ENCODE measurements at places on chromosomes 12 and 14. TPM values are rescaled to one million over a fixed set of nuclear protein-coding genes. Genes with fewer than 3 reads are reported as not detected.

Gene NFE2
- total RNA-seq, result 1.3 TPM

DNA sequence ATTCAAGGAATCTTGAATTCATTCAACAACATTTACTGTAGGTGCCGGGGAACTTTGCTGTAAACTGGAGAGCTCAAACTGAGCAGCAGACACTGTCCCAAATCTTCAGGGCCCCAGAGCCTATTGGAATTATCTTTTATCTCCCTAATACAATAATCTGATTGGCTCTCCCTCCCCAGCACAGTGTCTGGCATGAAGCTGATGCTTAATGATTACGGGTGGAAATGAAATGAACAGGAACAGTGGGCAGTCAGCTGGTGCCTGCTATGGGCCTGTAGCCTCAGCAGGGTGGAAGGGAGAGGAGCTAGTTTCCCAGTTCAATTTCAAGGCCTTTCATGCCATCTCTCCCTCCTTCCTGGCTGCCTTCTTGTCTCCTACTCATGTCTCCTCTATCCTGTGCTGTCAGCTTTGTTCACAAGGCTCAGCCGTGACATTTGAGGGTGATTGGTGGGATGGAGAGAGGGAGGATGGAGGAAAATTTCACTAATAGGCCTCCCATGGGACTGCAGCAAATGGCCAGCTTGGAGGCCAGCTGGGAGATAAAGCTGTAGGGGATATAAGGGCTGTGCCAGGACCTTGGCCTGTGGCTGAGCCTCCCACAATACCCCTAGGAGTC, 4.3 kb upstream of the RAPGEF3 start:
- no peak for DNase-seq

- DNase-seq, result no peak
Measured at GRCh38 chr14:72631401-72631800, 262.5 kb downstream of the DPF3 start.

DNA sequence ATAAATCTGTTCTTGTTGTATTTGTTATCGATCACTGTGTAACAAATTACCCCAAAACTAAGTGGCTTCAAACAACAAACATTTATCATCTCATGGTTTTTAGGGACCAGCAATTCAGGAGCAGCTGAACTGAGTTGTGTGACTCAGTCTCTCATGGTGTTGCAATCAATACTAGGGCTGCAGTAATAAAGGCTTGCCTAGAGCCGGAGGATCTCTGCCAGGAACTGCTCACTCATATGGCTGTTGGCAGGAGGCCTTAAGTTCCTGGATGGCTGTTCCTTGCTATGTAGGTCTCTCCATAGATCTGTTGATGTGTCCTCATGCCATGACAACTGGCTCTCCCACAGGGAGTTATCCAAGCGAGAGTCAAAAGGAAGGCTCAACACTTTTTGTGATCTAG, 3.8 kb upstream of the PSMC6 start:
- no peak for DNase-seq

DNA sequence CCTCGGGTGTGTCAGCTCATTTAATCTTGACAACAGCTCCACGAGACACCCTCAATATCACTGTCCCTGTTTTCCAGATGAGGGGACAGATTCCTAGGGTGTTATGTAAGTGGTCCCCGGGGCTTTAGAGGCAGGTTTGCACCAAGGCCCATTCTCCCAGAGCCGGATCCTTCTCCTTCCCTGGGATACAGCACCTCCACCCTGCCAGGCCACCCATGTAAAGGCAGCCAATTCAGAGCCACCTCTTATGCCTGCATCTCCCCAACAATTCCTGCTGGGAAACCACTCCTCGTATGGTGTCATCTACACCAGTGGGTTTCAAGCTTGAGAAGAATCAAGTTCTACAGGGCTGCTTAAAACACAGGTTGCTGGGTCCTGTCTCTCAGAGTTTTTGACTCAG, 4.1 kb upstream of the CYP46A1 start:
- no peak for DNase-seq

GRCh38 chr12:110563702-110564470, 19.2 kb downstream of the PPTC7 start:
- no peak for DNase-seq

GRCh38 chr14:98599082-98599481, 672.9 kb downstream of the BCL11B start:
- no peak for DNase-seq

- no peak for DNase-seq
Measured at GRCh38 chr14:93645200-93645599, 143.1 kb downstream of the PRIMA1 start.

DNA sequence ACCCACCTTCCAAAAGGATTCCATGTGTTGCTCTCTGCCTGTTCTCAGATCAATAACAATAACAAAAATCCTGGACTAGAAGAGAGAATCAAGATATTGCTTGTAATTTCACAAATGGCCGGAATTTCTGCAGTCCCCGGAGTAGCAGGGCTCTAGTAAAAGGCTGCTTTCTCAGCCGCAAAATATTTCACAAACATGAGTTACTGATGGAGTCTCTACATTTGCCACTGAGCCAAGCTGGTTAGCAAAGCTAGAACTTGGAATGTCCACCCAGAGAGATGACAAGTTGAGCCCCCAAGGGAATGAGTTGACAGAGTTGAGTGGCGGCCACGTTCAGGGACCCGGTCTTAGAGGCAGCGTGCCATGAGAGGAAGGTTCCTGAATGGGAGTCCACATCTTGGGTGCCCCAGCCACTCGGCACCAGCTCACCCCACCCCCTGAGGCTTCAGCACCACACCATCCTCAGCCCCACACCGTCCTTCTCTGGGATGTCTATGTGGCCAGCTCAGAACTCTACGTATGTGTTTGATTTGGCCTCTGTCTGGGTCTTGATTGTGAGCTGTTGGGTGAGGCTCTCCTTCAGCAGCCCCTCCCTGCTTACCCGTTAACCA, 15.9 kb downstream of the FBLN5 start:
- DNase-seq, result no peak

DNA sequence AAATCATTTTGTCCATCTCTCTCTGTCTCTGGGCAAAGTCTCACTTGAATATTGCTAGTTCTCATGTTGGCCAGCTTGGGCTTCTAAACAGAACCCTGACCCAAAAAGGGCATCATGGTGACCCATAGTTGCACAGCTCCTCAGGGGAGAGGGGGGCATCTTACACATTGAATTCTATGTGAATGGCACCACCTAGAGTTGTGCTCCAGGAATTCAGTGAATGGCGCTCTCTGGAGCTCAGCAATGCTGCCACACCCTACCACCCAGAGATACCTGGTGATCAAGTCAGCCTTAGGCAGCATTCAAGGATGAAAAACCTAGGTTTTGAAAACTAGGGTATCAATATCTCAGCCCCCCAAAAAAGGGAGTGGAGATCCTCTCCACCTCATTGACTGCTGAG, 50.6 kb downstream of the SMUG1 start:
- no peak for DNase-seq

DNA sequence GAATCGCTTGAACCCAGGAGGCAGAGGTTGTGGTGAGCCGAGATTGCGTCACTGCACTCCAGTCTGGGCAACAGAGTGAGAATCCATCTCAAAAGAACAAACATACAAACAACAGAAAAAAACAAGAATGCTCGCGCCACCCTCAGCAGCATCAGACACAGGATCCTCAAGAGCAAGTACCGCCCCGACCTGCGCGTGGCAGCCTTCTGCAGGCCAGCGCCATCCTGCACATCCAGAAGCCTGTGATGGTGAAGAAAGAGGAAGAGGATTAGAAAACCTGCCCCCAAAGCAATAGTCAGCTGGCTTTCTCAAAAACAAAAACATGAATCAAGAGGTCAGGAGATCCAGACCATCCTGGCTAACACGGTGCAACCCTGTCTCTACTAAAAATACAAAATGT, 30.0 kb upstream of the EID3 start:
- DNase-seq, result no peak

DNA sequence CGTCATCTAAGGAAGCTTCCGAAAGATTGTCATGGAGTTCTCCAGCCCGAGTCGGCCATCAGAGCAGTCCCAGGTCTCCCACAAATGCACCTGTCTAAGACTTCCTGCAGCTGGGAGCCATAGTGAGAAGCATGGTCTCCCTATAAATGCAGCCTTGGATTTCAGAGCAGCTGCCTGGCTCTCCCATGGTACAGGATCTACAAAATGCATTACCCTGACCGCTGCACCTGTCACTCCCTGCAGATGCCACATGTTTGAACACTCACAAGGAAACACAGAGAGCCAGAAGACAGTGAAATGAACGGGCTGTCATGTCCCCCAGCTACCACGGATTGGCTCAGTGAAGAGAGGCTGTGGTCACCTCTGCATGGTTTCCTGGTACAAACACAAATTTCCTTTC, 702.7 kb downstream of the MED13L start:
- no peak for DNase-seq

DNA sequence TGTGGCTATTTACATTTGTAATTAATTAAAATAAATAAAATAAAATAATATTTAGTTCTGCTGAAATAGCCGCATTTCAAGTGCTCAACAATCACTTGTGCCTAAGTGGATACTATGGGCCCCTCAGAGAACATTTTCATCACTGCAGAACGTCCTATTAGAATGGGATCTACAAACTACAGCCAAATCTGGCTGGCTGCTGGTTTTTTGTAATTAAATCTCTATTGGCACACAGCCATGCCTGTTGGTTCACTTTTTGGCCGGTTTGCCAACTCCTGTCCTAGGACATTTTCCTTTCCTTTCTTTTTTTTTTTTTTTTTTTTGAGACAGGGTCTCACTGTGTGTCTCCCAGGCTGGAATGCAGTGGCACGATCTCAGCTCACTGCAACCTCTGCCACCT, 9.8 kb downstream of the CCDC63 start:
- DNase-seq, result no peak

Data from GM23338 (cell line).